ENCODE measurements at places on chromosomes 16 and 17. TPM values are rescaled to one million over a fixed set of nuclear protein-coding genes. Genes with fewer than 3 reads are reported as not detected.
A peak's percentile ranks its signal among the peaks of the same experiment; 100 is the strongest.

DNA sequence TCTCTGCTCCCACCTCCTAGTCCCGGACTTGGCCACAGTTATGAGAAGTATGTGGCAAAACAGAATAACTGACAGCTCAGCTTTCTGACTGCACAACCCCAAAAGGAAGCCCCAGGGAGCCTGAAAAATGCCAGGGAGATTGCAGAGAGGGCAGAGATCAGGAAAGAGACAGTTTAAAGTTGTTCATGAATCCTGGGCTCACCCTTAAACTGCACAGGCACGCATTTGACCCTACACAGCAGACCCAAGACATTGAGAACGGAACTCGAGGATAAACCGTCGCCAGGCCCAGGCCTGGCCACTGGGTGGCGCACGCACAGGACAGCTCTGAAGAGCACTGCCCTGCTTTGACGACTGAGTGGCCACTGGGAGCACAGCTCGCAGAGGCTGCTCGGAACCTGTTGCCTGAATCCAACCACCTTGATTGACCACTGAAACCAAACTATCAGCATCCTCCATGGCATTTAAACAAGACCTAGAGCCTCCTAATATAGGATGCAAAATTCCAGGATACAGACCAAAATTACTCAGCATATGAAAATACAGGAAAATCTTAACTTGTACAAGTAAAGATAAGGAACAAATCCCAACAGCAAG, 114.0 kb downstream of the C16orf95 start:
- DNase-seq = peak; percentile 82

- DNase-seq = no peak
Observed at GRCh38 chr16:70324998-70325747, 21.5 kb upstream of the DDX19A start.

The COIL gene
- 16.5 TPM for total RNA-seq

The VMO1 gene
- not detected for total RNA-seq

DNA sequence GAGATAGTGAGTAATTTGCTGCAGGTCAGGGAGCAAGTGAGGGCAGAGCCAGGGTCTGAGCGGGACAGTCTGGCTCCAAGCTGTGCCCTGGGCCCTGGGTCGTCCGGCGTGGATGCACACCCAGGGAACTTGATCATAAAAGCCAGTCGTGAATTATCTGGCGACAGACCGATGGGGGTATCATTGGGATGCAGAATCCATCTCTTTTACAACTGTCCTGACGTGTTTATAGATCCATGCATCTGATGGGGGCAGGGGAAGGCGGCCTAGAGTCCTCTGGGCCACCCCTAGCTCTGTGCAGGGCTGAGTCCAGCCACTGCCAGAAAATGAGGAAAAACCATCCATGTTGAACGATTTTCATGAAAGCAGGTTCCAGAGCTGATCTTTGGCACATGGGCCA, 332.8 kb downstream of the C16orf95 start:
- DNase-seq = no peak

The CRHR1 gene
- 0.63 TPM for total RNA-seq

DNA sequence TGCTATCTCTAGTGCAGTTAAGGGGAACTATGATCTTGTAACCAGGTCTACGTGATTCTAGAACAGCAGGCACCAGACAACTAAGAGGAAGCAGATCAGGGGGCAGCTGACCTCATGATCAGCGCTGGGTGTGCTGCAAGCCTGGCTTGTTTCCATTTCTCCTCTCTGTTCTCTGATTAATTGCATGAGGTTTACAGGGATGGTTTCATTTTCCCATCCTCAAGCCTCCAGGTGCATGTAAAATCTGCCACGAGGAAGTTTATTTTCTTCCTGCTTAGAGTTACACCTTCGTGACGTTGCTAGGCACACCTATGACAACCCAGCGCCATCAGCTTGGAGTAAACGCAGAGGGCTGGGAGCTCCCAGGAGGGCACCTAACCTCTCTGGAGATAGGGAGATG, 4.3 kb upstream of the NUPR1 start:
- no peak for DNase-seq

DNA sequence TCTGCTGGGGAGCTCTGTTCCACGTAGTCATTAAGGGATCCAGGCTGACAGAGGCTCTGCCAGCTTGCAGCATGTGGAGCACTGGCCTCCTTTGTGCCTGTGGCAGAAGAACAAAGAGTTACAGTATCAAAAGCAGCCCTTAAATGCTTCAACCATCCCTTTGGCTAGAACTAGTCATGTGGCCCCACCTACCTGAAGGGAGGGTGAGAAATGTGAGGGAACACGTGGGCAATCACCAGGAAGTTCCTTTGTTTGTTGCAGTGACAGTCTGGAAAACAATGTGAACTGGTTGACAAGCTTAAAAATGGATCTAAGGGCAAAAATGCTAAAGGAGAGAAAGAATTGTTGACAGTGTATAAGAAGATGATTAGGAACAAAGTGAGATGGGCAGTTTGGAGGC, 290.4 kb upstream of the HSBP1 start:
- no peak for DNase-seq

DNA sequence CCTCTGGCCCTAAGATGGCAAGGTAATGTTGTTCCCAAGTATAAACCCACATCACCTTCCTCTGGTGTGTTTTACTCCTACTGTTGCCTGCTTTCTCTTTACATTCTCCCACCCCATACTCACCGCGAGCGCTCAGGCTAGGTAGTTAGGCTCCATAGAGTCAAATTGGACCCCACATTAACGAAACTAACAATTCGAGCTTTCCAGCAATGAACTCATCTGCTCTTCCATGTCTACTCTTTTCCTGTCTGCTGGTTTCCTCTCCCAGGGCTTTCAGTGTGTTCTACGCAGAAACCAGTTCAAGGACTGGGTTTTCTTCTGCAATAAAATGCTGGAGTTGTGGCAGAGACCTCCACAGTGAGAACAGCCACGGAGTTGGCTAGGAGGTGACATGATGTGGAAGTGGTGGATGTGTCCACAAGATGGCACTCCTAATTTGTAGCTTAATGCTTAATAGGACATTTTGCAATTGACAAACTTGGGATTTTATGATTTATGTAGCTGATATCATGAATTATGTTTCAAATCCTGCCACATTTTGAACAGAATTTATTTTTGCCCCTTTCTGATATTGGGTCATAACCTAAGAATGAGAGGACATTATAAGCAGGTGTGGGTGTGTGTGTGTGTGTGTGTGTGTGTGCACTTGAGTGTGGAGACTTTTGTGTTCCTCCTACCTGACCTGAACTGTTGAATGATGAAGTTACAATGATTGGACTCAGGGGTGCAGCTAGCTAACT, 2.2 kb upstream of the UQCRC2 start:
- peak; percentile 5 for DNase-seq

GRCh38 chr16:85491058-85491771, 121.9 kb upstream of the GSE1 start:
- DNase-seq = no peak

GRCh38 chr17:20988896-20989295, 53.9 kb downstream of the USP22 start:
- DNase-seq = no peak

DNA sequence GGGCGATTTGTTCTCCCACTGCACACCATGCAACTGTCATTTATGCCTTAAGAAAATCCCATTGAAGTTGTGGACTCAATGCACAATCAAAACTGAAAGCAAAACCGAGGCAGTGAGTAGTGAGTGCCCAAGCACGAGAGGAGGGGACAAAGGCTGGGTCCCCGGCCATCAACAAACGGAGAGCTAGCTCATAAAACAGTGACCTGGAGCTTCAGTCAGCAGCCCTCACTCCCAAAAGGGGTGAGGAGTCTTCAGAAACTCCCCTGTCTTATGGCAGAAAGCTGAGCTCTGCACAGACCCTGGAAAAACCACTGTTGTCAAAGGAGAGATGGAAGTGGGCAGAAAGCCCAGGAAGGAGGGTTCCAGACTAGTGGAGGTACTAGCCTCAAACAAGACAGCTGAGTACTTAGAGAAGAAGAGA, 96.9 kb downstream of the ADCY9 start:
- DNase-seq = peak; percentile 46

Measured in Daoy (cell line).